ENCODE measurements at places on chromosomes 2 and 18.
A peak's percentile ranks its signal among the peaks of the same experiment; 100 is the strongest.

DNA sequence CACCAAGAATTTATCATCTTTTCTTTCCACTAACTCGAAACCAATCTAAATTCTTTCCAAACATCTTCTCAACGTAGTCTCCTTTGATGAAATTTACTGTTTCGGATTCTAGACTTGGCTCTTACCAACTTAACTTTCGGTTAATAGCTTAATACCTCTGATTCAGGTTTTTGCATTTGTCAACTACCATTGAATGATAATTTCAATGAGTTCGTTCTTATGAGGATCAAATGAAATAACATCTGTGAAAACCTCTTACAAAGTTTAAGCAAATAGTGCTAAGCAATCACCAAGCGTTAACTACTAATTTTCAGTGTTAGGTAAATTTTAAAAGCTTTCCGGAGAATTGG, 593 bp upstream of the NRBP1 start:
- DNase-seq = no peak

DNA sequence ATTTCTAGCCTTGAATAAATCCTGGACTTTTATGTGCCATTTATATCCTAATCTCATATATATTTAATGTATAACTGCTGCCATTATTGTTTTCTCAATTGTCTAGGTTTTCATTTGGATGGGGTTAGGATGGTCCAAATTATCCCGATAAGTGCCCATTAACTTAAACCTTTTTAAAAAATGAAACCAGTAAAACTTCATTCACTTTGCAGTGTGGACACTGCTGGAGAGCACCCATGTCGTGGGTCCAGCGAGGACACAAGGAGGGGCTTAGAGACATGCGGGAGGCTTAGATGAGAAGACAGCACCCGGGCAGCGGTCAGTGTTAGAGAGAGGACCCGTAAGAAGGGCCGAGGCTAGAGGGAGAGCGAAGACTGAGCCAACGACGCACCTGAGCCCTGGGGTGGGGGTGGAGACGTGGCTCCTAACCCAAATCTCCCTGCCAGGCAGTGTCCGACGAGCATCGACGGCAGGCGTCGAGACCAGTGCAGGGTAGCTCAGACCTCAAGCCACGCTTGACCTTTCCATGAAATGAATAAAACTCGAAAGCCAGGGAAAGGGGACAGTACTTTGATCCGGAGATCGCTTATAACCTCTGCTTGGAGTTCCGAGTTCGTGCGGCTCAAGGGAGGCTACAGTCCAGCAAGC, 9.0 kb upstream of the EN1 start:
- DNase-seq = no peak

DNA sequence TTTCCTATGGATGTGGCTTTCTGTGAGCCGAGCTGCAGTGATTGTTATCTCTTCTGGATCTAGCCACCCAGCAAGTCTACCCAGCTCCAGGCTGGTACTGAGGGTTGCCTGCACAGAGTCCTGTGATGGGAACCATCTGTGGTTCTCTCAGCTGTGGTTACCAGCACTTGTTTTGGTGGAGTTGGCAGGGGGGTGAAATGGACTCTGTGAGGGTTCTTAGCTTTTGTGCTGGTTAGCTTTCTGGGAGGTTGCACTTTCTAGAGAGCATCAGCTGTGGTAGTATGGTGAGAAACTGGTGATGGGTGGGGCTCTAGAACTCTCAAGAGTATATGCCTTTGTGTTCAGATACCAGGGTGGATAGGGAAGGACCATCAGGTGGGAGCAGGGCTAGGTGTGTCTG, 45.4 kb upstream of the MYL1 start:
- DNase-seq = no peak

- DNase-seq = no peak
These were observed 57.6 kb downstream of the PXDN start for GRCh38 chr2:1686784-1687105.

DNA sequence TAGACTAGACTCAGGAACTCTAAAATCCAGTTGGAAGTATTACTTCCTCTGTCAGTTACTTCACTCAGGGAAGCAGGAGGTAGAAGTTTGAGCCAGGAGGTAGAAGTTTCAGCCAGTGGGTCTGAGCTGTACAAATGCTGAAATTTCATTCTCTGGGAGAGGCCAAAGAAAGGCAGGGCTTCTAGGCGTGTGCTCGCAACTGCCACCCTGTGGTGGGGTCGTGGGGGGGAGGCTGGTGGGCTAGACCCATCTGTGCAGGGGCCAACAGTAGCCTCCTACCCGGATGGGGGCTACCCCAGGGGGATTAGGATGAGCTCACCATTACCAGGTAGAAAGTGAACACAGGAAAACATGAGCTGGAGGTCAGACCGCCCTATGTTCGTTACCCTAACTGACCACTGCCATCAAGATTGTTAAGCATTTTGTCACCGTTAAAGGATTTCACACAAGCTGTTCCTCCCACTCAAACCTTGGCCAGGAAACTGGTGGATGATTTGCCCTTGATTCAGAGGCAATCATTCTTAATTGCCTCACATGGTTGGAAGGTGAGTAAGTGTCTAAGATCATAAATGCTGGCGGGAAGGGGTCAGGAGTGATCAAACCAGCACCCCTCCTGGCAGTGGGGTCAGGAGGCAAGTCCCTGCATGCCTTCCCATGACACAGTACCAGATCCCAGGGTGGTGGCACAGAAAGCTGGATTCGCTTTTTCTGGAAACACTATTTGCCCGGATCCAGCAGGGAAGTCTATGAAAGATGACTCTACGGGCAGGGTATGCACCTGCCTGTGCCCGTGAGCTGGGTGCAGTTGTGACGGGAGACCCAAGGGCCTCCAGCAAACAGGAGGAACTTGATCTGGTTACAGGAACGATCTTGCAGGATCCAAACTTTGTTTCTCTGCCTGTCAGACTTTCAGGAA, 5.2 kb upstream of the FHL2 start:
- DNase-seq = no peak

GRCh38 chr2:96870626-96871255, 861 bp upstream of the SEMA4C start:
- peak; percentile 63 for DNase-seq

GRCh38 chr18:46468426-46469180, 188.4 kb downstream of the LOXHD1 start:
- DNase-seq = no peak

DNA sequence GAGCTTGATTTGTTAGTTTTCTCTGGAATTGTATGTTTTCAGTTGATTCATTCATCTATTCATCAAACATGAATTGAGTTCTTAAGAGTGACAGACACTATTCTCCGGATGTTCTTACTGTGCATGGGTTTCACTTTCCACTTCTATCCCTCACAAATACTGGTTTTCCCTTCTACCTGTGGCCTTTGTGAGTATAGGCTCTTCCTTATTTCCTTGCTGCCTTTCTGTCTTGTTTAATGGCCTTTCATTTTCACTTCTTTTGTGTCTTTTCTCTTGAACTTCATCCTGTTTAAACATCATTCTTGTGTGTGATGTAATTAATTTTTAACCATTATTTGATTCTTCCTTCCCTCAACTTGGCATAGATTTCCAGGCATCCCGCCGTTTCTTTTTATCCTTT, 90.7 kb downstream of the CRIM1 start:
- DNase-seq = no peak

- no peak for DNase-seq
These were observed 282.9 kb upstream of the SLC8A1 start for GRCh38 chr2:40734797-40735196.

DNA sequence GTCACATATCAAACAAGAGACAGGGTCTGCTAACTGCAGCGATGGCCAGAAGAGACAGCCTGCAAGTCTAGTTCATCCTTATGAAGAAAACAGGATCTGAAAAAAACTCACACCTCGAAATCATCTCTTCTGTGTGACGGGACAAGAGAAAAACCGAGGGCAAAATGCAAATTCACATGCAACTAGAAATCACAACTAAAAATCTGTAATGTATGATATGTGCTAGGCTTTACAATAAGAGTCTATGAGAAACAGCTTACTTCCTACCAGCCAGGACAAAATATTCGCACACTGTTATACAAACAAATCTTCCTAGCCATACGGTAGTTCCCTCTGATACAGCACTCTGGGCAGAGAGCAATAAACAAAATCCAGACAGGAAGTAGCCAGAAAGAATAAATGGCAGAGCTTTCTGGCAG, 48.8 kb downstream of the ANKRD44 start:
- DNase-seq = no peak

- DNase-seq = no peak
These were observed 1.6 kb upstream of the PDCL3 start for GRCh38 chr2:100561191-100561590.

- no peak for DNase-seq
These were observed 7.5 kb upstream of the STAMBP start for GRCh38 chr2:73821227-73821626.

DNA sequence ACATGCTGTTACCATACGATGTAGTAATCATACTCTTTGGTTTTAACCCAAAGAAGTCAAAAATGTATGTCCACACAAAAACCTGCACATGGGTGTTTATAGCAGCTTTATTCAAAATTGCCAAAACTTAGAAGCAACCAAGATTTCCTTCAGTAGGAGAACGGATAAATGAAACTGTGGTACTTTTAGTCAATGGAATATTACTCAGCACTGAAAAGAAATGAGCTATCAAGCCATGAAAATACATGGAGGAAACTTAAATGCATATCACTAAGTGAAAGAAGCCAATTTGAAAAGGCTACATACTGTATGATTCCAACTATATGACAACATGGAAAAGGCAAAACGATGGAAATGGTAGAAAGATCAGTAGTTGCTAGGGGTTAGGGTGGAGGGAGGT, 86.6 kb downstream of the HNRNPLL start:
- DNase-seq = no peak
